ENCODE measurements at places on chromosomes 3 and 15. TPM values are rescaled to one million over a fixed set of nuclear protein-coding genes. Genes with fewer than 3 reads are reported as not detected.

STAB1 gene
- total RNA-seq, result 216 TPM

ATP2B2 gene
- total RNA-seq, result 8.2 TPM

GRCh38 chr3:175270198-175270837 lies 411.2 kb downstream of the NAALADL2 start:
- no peak overlapping the region for H3K27ac ChIP-seq
- H3K4me1 ChIP-seq, result no peaks in the 10 kb centered on the region
- no peak overlapping the region for H3K4me3 ChIP-seq
- H3K27me3 ChIP-seq, result no peaks in the 10 kb centered on the region

GOLGA8H gene
- total RNA-seq, result not detected

GOLGA6B gene
- total RNA-seq, result not detected

DNA sequence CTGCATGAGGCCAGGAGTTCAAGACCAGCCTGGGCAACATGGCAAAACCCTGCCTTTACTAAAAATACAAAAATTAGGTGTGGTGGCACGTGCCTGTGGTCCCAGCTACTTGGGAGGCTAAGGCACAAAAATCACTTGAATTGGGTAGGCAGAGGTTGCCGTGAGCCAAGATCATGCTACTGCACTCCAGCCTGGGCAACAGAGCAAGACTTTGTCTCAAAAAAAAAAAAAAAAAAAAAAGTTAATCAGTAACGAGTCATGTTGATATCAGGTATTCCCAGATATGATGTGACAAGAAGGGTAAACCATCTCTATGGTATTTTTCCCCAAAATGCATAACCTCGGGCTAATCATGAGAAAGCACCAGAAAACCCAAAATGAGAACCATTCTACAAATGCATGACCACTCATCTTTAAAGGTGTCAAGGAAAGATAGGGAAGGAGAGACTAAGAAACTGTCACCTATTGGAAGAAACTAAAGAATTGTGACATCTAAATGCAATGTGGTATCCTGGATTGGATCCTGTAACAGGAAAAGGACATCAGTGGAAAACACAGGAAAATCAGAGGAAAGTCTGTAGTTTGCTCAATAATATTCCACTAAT lies 66.5 kb upstream of the MAP4 start:
- no peak for DNase-seq
- no peaks in the 10 kb centered on the region for H3K4me1 ChIP-seq
- H3K27ac ChIP-seq, result no peak overlapping the region

DNA sequence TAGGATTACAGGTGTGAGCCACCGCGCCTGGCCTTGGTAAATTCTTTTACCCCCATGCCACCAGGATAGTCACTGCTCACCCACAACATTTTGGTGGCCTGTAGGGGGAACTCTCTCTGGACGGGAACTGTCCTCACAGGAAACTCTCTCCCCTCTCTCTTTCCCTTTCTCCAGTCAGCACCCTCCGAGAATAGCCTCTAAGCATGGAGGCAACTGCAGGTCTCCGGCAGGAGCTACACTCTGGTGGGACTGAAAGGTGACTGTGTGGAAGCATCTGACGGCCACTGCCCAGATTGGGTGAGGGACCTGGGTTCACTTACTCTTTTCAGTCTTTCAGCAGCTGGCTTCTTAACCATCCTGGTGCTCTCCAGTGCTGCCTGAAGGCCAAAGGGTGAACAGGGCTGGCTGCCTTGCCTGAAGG lies 21.3 kb downstream of the TRANK1 start:
- H3K27ac ChIP-seq, result peak overlapping the region; percentile 32
- H3K4me1 ChIP-seq, result no peaks in the 10 kb centered on the region
- no peak for DNase-seq
- no peaks in the 10 kb centered on the region for H3K27me3 ChIP-seq
- no peaks in the 10 kb centered on the region for H3K36me3 ChIP-seq
